ENCODE measurements at places on chromosomes 5 and 9.

DNA sequence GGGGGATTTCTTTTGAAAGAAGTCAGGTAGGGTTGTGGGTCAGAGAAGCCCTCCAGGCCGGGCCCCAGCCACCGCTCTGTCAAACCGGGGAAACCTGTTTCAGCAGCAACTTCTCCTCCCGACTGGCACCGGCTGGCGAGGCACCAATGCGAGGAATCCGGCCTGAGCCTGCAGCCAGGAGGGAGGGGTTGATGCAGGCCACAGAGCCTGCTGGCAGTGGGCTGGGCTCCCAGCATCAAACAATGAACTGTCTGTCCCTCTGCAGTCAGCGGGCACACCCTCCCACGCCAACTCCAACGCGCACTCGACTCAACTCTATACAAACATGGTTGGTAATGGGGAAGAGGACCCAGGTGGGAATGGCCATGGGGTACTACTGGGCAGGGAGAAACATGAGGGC, 12.1 kb downstream of the PCDH1 start:
- DNase-seq, result peak; percentile 62

- DNase-seq, result no peak
Measured at GRCh38 chr5:177378884-177379883, 5.0 kb upstream of the SLC34A1 start.

DNA sequence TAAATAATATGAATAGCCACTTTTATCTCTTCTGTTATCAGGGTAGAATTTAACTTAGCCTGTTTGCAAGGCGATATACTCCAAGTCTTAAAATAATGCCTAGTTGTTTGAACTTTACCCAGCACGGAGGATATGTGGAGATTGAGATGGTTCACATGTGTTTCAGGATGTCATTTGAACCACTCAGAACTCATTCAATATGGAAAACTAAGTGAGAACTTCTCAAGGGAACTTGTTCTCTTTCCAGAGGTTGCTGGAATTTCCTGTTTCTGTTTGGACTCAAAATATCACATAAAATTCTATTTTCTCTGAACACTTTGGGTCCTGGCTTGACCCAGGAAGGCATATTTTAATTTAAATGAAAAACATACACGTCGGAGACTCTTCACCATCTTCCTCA, 139.1 kb upstream of the MYO10 start:
- no peak for DNase-seq

DNA sequence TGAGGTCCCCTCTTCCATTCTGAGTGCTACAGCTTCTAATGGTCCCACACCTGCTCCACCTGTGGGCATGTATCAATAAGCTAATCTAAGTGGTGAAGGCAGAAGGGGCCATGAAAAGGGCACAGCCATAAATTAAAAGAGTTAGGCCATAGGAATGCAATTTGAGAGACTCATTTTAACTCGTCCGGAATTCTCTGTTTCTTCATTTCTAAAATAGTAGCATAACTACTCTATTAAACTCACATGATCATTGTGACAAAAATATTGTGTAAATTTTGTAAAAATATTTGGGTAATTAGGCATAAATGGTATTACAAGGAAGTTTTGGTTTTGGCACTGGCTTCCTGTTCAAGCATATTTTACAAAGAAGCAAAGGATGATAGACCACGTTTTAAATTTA, 103.1 kb upstream of the TXNDC8 start:
- no peak for DNase-seq

DNA sequence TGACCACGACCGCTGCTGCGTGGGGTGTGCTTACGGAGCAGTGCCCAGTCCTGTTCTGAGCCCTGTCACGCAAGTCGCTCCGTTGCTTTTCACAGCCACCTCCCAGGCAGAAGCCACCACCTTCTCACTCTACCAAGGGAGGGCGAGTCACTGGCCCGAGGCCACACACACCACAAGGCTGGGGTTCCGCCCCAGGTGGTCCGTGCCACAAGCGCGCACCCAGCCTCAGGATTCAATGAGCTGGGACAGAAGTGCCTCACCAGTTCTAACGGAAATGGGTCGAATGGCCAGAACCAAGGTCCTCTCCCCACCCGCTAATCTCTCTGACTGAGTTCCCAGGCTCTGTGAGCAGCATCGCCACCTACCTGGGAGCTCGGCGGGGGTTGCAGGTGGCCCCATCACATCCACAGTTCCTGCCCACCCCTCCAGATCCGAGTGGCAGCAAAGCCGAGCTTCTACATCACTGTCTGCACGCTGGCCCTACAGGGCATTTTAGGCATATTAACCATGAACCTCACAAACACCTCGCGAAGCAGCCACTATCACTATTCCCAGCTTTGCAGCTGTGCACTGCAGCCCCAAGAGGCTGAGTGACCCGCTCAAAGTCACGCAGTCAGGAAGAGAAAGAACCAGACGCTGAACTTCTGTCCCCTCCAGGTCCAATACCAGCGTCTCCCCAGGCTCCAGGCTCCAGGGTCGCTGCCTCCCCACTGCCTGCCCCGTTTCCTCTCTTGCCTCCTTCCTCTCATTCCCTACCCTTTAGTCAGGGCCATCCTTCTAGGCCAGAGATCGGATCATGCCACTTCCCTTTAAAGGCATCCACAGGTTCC, 92.1 kb upstream of the PHYKPL start:
- DNase-seq, result no peak

DNA sequence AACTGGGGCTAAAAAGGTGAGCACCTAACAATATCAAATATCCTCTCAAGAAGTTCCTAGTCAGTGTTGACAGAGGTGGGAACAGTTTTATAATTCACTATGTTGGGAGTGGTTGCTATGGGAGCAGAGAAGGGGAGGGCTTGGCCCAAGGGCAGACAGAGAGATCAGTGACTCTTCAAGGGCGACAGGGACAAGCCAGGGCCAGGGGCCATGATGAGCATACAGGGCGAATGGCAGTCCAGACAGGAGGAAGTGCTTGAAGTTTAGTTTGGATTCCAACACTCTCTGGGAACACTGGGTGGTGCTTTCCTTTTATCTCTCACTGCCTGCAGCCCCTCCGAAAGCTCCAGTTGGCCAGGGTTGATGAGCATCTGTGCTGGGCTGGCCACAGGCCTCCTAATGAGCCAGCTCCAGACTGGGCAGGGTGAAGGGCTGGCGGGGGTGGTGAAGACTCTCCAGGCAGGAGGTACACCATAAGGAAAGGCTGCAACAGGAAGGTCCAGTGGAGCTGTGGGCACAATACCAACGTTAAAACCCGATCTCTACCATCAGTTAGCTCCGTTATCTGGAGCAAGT, 111.3 kb downstream of the TMEM174 start:
- peak; percentile 30 for DNase-seq

DNA sequence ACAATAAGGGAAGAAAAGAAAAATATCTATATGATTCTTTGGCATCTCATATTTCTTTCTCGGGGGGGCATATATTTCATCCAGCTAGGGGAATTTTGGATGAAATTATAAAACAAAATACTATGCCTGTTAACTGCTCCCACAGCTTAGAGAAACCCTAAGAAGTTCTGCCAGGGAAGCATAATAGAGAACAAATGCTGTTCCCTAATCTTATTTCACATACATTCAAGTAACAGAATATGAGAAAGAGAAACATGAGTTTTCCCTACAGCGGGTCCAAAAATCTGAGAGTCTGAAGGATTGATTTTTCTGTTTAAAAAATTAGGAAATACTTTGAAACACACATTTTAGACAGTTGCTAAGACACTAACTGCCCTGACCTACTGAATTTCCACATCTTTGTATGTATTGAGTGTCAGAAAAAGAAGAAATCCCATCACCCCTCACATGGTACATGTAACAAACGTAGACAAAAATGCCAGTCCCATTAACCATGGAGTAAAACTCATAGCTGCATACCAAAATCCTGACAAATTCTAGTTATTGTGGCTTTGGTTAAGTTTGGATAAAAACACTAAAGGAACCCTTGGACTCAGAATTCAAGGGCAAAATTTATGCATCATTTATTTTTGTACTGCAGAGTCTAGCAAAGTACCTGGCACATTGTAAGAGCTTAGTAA, 620.2 kb upstream of the DMAC1 start:
- DNase-seq, result no peak

DNA sequence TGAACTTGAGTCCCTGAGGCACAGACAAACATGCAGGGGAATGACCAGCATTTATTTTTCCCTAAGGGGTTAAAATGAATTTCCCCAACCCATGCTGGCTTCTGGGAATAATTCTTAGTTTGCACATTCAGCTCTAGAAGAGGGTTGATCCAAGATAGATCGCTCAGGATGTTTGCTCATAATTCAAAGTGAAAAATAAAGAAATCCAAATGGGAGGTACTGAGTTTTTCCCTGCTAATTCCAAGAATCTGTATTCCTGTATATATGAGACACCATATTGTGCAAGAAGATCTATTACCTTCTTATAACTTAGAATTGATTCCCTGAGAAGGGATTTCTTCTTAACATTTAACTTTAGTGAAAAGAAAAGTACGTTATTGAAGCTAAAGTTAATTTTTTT, 96.2 kb downstream of the VCAN start:
- DNase-seq, result no peak

DNA sequence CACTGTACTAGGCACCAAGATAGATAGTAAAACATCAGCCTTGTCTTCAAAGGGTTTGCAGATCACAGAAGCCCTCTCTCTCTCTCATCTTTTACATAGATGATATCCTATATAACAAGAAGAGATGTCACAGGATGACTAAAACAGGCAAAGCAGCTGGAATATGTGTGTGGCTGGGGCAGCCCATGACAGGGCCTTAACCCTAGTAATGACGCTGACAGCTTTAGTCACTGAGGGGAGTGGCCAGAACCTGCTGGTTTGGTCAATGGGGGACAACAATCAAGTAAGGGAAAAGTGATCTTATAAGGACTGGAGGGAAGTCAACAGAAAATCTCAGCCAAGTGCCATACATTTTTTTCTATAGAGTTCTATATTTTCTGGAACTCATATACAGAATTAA, 41.9 kb upstream of the RIC1 start:
- DNase-seq, result no peak

- no peak for DNase-seq
Measured at GRCh38 chr5:105638437-105638836, 2032.3 kb downstream of the EFNA5 start.

DNA sequence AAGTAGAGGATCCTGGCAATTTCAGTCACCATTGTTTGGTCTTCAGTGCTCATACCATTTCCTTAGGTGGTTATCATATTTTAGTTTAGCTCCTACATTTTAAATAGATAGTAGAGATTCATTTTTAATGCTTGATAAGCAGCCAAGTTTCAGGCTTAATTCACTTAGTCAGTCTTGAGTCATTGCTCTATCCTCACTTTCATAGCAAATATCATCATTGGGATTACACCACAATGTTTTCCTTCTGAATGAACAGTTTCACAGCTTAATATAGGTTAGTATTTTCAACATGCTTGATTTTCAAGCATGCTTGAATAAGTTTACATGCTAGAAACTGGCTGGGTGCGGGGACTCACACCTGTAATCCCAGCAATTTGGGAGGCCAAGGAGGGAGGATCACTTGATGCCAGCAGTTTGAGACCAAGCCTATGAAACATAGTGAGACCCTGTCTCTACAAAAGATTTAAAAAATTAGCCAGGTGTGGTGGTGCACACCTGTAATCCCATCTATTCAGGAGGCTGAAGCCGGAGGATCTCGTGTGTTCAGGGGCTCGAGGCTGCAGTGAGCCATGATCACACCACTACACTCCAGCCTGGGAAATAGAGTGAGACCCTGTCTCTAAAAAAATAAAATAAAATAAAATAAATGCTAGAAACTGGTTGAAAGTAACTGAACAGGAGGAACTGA, 339.9 kb downstream of the ADGRV1 start:
- DNase-seq, result no peak

DNA sequence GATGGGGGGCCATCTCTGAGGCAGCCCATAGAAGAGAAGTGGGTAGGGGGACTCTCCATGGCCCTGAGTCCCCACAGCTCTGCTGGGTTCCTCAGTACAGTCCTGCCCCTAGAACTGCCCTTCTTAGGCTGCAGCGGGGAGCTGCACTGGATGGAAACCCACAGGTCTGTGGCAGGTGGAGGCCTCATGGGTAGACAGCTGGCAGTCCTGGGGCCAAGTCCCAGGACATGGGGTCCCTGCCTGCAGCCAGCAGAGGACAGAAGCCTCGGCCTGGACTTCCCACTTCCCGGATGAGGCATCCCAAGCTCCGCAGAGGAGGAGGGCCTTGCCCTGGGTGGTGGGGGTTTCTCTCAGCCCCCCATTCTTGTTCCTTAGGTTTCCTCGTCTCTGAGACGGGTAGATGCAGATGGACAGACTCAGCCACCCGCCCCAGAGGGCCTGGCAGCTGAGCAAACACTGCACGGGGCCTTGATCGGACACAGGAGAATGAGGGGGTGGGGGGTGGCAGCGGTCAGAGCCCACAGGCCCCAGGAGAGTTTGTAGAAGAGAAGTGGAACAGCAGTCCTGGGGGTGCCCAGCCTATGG, 153.8 kb downstream of the C9orf50 start:
- DNase-seq, result no peak

- no peak for DNase-seq
Measured at GRCh38 chr5:124154714-124155113, 591.7 kb downstream of the ZNF608 start.

DNA sequence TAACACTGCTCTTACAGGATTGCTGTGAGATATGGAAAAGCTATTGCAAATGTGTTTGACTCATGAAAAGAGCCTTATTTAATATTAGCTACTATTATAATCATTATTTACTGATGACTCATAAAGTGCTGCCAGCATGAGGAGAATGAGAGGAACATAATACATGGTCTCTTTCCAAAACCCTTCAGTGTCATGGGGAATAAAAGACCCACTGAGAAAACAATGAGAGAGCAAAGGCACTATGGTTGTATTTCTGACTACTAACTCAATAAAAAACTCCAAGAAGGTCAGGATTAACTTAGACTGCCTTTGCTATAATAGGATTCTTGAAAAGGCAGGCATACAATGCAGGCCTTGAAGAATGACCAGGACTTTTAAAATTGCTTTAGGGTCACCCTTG, 633.5 kb downstream of the DTWD2 start:
- DNase-seq, result no peak

DNA sequence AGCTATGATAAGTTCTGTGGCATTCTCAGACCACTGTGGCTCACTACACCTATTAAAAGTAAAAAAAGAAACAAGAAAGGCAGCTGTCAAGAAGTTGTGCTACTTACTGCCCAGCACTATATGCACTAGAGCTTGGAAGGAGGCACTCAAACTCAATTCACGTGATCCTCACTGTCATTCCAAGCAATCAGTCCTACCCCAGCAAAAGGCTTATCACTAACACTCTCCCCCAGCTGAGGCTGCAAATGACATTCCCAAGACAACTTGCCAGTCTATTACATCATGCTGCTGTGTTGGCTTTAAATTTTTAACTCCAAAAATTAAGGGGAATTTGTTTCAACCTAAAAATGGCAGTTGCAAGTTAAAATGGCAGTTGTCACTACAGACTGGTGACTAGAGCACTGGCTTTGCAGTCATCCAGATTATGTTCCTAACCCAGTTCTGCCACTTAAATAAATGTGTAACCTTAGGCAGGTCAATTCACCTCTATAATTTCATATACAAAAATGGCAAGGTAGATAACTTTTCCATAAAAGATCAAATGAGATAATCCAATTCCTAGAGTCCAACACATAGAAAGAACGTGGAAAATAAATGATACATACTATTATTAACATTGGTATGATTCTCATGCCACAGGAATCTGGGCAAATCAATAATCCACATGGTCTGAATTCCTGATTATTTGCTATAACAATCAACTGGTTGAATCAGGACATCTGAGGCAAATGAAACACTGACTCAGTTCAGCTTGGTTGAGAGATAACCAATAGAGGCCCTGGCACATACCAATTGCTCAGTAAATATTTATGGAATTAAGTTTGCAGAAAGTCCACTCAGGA, 52.4 kb downstream of the FBXW11 start:
- DNase-seq, result no peak

- DNase-seq, result no peak
Measured at GRCh38 chr5:146848133-146848532, 30.4 kb downstream of the PPP2R2B start.

- DNase-seq, result no peak
Measured at GRCh38 chr5:135087950-135088349, 53.9 kb upstream of the PITX1 start.

Data from NCI-H2029 treated with DMSO at 0.1 percent for 48 hours (cell line).